Stimulated activated CD8-positive, alpha-beta memory T cell treated with anti-CD3 and anti-CD28 coated beads, Interleukin-4, amount 100 ng/mL, for 48 hours (primary cell): ENCODE measurements at places on chromosomes 4 and X.

DNA sequence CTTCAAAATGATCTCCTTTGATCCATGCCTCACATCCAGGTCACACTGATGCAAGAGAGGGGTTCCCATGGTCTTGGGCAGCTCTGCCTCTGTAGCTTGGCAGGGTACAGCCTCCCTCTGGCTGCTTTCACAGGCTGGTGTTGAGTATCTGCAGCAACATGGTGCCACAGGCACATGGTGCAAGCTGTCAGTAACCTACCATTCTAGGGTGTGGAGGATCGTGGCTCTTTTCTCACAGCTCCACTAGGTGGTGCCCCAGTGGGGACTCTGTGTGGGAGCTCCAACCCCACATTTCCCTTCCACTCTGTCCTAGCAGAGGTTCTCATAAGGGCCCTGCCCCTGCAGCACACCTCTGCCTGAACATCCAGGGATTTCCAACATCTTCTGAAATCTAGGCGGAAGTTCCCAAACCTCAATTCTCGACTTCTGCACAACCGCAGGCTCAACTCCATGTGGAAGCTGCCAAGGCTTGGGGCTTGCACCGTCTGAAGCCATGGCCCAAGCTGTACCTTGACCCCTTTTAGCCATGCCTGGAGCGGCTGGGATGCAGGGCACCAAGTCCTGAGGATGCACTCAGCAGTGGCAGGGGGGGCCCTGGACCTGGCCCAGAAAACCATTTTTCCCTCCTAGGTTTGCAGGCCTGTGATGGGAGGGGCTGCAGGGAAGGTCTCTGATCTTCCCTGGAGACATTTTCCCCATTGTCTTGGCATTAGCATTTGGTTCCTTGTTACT lies 137.8 kb upstream of the NUDT6 start:
- no peak for DNase-seq

DNA sequence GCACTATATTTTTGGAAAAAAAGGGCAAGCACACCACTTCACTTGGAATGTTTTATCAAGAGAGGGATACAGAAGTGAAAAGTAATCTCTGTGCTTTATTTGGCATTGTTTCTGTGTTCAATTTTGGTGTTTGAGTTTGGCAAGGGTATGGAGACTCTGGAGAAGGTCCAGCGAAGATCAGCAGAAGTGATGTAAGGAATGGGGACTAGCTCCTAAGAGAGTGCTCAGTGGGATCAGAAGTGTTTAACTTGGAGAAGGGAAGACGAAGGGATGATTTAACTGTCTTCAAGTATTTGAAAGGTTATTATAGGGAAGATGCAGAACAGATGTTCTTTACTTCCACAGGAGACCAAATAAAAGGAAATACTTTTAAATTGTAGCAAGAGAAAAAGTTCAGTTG lies 74.3 kb downstream of the CFAP299 start:
- no peak for DNase-seq

- DNase-seq = no peak
Measured at GRCh38 chrX:40247382-40247781, 149.6 kb upstream of the BCOR start.

DNA sequence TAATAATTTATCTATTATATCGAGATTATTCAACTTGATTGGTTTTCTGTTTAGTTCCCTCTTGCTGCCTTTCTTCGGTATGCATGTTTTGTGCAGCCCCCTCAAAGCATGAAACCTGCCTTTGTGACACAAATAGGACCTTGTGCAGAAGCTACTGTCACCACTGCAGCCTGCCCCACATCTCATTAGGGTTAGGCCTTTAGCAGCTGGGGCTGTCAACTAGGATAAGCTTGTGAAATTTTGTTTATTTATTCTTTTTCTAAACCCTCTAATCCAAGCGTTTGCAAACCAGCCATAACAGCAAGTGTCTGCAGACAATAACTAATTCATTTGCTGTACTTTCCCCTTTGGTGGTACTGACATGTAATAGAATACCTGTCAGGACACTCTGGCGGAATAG lies 258.9 kb downstream of the RCHY1 start:
- DNase-seq = no peak

DNA sequence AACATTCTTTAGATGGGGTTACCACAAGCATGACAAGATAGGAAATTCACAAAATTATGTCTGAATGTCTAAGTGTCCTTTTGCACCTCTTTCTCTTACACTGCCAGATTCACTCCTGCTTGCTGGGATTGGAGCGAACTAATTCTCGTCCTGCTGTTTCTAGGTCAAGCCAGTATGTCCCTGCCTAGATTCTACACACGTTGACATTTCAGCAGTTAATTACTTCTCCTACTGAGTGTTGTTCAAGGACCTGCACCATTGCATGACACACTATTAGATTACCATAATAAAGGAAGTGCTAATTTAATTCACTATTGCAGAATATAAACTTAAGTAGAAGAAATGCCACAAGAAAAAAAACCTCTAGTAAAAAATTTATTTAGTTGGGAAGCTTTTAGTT lies 1911.7 kb downstream of the PCDH7 start:
- no peak for DNase-seq

- no peak for DNase-seq
Measured at GRCh38 chrX:104330966-104331365, 76.2 kb upstream of the ESX1 start.

DNA sequence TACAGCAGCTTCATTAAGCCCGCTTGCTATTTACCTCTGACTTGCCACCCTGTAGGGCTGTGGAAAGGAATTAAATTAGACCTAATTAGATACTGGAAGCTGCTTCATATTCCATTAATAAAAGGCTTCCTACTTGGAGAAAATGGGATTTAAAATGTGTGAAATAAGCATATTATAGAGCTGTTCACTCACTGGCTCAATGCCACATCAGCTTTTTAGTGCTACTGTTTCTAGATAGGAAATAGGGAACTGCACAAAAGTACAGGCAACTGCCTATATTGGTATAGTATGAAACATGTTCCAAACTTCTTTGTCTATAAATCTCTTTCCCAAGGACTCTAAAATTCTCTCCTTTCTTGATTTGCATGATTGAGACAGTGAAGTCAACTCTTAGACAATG lies 407.9 kb upstream of the AADAT start:
- no peak for DNase-seq

DNA sequence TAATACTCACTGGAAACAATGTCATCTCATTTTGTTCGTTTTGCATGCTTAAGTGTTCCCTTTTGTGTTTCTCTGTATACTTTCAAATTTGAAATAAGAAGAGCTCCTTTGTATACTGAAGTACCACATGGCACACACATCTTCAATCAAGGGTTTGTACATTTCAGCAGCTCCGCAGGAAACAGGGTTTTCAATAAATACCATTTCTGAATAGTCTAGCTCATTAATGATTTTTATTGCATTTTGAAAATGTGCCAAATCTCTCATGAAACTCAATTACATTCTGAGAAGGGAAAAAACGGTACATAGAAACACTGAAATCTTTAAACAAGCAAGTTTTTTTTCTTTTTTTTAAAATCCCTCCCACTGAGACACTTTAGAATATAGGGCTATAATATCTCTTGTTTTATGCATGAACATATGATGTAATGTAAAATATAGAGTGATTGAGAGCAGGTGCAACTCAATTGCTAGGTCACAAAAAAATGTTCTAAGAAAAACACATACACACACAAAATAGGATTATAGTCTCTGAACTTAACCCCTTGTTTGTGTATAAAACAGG lies 914.2 kb upstream of the PCDH7 start:
- DNase-seq = no peak

GRCh38 chr4:113328514-113328913 lies 279.1 kb downstream of the ANK2 start:
- peak; percentile 34 for DNase-seq

GRCh38 chr4:42397635-42398170 lies 415 bp downstream of the SHISA3 start:
- no peak for DNase-seq

DNA sequence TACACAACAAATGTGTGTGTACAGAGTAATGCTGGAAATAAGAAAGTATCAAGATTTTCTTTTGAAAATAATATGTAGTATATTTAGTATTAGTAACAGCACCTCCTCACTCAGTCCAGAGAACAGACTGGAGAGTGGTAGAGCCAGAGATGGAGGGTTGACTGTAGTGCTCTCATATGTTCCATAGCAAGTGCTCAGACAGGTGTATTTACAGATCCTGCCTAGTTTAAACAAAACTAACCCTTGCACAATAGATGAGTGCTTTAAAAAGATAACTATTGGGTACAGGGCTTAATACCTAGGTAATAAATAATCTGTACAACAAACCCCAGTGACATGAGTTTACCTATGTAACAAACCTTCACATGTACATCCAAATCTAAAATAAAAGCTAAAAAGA lies 381.0 kb upstream of the EMCN start:
- DNase-seq = no peak

GRCh38 chrX:312621-313331 lies 5.8 kb downstream of the GTPBP6 start:
- no peak for DNase-seq

- DNase-seq = no peak
Measured at GRCh38 chr4:115834441-115834840, 721.0 kb upstream of the NDST4 start.

GRCh38 chrX:44898411-44899221 lies 25.6 kb downstream of the KDM6A start:
- DNase-seq = no peak

DNA sequence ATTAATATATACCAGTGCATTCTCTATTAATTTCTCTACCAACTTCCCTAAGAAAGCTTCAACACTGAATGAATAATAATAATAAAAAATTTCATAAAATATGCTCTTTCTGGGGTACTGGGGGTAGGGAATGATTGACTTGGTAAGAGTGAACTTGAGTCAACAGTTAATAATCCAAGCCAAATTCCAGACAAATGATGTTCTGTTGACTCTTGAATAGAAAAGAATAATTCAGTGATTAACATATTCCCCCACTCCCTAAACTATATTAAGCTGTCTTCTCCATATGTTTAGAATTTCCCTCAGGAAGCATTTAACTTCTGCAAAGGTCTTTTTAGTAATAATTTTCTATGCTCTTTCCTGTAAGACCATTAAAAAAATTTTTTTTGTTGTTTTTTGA lies 12.3 kb downstream of the PGRMC2 start:
- DNase-seq = no peak

GRCh38 chrX:42149765-42150164 lies 226.4 kb upstream of the CASK start:
- no peak for DNase-seq

DNA sequence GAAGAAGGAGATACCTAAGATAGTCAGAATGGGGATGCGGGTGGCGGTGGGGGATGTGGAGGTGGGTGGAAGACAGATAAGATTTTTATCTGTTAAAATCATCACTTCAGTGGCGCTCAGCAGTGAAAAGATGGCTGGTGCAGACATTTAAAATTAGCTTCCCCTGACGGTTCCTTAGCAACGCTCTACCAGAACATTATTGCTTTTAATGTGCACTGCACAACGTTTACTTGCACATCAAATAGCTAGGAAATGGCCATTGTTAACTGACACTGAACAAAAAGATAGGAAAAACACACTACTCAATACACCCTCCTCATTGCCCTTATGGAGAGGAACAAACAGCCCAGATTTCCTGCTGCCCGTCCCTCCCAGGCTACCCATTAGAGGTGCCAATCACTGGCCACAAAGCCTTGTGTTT lies 61.0 kb upstream of the FTHL17 start:
- peak; percentile 25 for DNase-seq

DNA sequence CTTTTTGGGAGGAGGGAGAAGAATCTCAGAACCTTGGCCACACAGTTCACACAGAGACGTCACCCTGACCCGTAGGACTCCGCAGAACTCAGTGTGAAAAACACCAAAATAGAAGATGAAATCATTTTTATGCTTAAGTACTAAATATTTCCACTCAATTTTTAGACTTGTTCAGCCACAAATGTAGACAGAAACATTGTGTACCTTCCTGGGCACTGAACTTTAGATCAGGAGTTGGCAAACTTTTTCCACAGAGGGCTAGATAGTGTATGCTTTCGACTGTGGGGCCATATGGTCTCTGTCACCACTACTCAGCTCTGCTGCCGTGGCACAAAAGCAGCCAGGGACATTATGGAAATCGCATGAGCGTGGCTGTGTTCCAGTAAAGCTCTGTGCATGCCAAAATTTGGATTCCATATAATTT lies 61.8 kb upstream of the STOX2 start:
- no peak for DNase-seq

- no peak for DNase-seq
Measured at GRCh38 chr4:158895797-158896576, 127.2 kb downstream of the FNIP2 start.

GRCh38 chr4:188113156-188113555 lies 3.8 kb upstream of the TRIML2 start:
- DNase-seq = no peak

DNA sequence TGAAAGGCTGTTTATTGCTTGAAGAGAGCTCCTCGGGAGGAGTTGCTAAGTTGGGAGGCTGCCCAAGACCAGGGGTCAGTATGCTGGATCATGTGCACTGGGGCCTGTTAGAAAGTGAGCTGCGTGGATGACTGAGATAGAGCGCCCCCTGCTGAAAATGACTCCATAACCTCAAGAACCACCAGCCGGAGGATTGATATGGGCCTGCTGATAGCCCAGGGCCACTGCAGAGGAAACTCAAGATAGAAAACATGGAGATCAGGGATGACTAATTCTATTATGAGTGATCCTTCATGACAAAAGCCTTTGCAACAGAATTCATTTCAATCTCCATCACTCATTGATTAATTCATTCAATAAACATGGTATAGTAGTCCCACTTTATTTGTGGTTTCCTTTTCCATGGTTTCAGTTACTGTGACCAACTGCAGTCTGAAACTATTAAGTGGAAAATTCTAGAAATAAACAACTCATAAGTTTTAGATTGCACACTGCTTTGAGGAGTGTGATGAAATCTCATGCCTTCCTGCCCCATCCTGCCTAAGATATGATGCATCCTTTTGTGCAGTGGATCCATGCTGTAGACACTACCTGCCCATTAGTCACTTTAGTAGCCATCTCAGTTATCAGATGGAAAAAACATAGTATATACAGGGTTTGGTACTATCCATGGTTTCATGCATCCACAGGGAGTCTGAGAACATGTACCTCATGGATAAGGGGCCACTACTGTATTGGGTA lies 126.7 kb upstream of the MBNL3 start:
- peak; percentile 63 for DNase-seq
